ENCODE measurements at places on chromosomes 12 and 14.

- no peak for DNase-seq
Observed at GRCh38 chr12:41596190-41596589, 408.1 kb downstream of the PDZRN4 start.

DNA sequence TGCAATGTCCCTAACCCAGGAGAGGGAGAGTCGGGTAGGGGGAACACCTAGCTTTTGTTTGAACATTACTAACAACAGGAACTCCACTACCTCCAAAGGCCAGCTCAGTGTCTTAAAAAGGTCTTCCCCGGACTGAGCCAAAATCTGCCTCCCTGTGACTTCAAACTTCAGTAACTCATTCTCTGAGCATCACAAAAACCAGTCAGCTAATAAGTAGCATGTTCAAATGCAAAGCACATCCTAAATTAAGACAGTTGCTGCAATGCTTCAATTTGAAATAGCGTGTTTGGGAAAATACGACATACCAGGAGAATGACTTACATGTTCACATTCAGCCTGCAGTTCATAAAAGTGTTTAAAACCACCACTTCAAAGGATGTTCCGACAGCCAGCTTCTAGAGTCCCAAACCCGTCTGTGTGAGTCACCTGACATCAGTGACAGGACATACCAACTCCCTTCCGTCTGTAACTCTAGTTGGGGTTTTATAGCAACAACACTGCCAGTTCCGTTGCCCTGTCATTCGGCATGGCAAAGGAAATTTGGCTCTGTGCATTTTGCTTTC, 13.0 kb downstream of the ZFP36L1 start:
- DNase-seq: no peak

- DNase-seq: no peak
Observed at GRCh38 chr12:21539797-21540196, 13.7 kb downstream of the SPX start.

DNA sequence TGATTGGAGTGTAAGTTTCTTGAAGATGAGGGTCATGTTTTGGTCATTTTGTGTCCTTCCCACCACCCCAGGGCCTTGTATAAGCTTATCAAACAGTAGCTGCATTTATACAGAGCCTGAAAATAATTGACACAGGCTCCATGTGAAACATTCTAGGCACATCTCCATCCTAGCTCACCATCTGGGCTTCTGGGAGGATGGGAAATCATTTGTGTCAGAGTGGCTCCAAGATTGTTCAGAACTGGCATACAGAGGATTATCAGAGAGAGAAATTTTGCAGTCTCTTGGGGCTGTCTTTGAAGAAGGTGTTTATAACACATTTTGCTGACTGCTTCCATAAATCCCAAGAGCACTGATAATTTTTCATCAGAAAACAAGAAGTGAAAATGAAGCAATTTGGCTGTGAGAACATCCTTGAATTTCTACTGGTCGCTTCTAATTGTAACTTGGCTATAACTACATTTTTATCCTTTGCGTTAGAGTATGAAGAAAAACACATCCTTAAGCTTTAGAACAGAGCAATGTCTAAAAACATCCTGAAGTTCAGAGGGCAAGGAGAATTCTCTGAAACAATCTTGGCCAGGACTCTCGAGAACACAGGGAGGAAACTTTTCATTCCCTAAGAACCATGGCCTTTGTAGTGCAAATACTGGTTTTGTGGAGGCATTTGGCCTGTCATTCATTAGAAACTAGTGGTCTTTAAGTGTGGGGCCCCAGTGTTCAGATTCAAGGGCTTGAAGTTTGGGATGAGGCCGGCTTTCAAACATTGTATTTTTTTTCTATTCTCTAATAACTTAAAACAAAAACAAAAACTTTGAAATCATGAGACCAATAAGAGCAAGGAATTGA, 151.1 kb downstream of the DACT1 start:
- DNase-seq: no peak

- no peak for DNase-seq
Observed at GRCh38 chr12:42893803-42894202, 304.3 kb upstream of the PRICKLE1 start.

GRCh38 chr12:10901427-10901826, 7.9 kb downstream of the TAS2R13 start:
- DNase-seq: no peak
